ENCODE measurements at places on chromosomes 3 and 15.

- DNase-seq: peak; percentile 84
These were observed 740 bp upstream of the ZBTB47 start for GRCh38 chr3:42652611-42653302.

DNA sequence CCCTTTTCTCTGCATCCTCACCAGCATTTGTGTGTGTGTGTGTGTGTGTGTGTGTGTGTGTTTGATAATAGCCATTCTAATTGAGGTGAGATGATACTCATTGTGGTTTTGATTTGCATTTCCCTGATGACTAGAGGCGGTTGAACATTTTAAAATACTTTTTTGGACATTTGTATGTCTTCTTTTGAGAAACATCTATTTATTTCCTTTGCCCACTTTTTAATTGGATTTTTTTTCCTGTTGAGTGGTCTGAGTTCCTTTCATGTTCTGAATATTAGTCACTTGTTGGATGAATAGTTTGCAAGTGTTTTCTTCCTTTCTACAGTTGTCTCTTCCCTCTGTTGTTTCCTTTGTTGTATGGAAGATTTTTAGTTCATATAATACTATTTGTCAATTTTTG lies 54.3 kb upstream of the THSD4 start:
- peak; percentile 49 for DNase-seq

DNA sequence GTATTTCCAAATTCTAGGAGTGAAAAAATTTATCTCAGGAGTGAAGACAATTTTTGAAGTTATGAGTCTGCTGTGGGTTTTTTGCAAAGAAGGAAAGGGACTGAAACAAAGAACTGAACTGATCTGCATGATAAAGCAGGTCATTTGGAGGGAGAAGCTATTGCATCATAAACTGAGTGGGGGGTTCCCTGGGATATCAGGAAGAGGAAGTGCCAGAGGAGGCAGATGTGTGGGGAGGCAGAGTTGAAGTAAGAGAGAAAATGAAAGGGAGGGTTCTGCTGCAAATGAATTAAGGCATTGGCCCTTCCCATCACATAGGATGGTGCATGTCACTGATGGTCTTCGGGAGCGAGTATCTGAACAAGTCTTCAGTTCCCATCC lies 379.2 kb downstream of the VPS13C start:
- DNase-seq: no peak

GRCh38 chr15:99683000-99683670 lies 50.1 kb downstream of the LYSMD4 start:
- DNase-seq: peak; percentile 75

DNA sequence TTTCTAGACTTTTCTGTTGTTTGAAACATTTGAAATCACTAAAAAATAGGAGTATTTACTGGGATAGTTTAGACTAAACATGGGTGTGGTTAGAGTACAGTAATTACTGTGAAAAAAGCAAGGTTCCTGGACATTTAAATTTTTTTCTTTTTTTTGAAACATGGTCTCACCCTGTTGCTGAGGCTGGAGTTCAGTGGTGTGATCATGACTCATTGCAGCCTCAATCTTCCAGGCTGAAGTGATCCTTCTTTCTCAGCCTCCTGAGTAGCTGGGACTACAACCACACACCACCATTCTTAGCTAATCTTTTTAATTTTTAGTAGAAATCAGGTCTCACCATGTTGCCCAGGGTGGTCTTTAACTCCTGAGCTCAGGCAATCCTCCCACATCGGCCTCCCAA lies 20.4 kb upstream of the CELF6 start:
- no peak for DNase-seq

DNA sequence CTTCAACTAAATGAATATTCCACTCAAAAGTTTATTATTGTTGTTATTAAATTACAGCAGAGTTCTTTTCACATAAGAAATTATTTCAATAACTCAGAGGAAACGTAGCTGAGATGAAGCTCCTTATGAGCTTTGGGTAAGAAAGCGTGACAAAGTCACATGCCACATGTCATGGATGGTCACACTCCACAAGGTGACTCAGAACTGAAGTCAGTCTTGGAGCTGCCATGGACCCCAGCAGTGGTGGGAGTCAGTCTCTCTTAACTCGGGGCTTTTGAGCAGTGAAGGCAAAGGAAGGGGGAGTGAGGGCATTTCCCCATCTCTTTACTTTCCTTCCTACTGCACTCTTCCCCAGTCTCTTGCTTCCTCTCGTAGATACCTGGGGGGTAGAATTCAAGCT lies 87.5 kb upstream of the FAM3D start:
- DNase-seq: peak; percentile 5

DNA sequence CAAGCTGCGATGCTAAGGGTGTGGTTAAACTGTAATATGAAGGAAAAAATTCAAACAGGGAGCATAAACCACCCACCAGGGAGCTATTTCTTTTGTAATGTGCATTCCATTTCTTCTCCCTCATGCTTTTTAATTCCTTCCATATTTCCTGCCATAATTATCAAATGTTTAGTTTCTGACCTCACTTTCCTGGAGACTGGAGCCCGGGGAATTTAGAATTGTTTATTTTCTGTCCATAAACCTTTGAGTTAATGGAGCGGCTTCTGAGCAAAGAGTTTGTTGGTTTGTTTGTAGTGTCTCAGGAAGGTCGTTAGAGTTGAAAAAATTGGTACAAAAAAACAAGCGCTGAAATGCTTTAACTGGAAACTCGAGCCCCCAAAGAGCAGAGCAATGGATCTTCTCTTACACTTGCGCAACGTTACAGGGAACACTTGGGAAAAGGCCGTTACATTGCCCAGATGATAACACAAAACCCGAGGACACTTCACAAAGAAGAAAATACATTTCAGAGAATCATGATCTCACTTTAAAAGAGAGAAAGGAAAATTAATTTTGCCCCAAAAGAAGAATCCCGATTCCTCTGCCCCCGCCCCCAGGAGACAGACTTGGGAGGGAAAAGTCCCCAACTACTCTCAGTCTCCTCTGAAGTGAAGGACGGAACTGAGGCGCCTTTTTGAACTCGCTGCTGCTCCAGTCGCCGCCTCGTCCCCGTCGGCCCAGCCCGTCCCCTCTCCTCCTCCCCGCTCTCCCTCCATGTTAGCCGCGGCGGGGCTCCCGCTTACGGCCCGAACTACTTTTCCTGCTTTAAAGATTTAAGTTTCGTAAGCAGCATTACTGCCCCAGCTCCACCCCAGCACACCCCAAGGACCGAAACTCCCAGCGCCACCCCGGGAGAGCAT lies 842 bp downstream of the FSTL1 start:
- no peak for DNase-seq

GRCh38 chr3:119380697-119381096 lies 82.7 kb downstream of the TMEM39A start:
- no peak for DNase-seq

DNA sequence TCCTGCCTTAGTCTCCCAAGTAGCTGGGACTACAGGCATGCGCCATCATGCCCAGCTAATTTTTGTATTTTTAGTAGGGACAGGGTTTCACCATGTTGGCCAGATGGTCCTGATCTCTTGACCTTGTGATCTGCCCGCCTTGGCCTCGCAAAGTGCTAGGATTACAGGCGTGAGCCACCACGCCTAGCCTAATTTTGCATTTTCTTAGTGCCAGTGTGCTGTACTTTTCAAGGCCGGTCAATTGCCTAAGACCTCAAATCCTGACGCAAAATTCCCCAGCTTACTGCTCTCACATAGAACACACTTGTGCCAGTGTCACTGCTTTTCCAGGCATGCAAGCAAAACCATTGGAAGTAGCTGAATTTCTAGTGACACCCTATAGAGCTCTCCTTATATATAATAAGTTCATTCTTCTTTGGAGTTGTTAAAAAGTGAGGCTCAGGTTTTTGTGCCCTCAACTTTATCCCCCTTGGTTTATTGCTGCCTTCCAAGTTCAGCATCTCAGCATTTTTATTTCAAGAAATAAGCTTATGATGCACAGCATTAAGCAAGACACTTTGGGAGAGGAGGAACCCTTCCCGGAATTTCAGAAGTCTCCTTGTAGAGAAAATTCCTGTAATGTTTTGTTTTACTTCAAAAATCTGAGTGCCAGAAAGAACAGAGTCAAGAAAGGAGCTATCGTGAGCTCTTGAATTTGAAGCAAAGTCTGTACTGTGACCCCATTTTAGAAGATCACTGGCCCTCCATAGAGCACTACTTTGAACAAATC lies 93.2 kb downstream of the FILIP1L start:
- DNase-seq: no peak

DNA sequence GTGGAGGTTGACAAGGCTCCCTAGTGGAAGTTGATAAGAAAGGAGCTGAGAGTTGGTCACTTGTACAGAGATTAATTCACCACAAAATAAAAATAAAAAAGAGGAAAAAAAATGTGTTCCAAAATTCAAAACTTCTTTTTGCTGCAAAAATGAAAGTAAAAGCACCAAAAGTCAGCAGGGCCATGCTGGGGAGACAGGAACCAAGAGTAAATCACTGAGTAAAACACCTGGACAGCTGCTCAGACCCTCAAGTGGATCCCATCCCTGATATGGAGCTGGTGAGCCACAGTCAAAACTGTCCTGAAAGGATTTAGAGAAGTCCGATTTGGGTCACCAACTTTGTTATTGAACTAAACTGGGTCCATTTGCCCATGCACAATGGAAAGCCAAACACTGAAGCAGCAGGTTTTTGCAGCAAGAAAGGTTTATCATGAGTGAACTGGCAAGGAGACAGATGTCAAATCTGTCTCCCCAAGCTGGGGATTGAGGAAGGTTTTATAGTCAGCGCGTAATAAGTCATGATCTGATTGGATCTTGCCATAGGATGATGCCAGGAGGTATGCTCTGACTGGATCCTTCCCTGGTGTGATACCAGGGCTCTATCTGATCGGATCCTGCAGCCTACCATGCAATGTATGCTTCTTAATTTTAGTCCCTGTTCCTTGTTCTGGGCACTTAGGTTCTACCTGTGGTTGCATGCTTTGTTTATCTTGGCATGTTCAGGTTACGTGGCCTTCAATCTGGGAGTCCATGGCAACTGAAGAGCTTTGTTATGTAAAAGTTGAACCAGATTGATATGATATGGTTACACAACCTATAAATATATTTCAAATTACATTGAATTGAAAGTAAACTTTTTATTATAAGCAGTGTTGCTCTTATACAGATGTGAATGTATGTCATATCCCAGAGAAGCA lies 313.2 kb downstream of the POLQ start:
- DNase-seq: no peak

DNA sequence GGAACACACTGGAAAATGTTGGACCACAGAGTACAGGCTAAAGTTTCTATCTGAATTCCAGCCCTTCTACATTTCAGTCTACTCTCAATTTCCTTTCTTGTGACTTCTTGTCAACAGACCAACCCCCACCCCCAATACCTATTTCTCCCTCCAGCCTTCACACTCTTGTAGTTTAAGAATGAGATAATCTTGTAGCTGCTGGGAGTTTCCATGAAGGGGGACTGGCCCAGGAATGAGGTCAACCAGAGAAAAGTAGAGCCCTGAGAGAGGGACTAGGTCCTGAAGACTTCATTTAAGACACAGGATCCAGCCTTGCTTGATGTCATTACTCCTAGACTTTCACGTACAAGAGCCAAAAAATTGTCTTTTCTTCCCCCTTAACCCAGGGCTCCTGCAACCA lies 29.5 kb upstream of the FAM107A start:
- DNase-seq: peak; percentile 38

DNA sequence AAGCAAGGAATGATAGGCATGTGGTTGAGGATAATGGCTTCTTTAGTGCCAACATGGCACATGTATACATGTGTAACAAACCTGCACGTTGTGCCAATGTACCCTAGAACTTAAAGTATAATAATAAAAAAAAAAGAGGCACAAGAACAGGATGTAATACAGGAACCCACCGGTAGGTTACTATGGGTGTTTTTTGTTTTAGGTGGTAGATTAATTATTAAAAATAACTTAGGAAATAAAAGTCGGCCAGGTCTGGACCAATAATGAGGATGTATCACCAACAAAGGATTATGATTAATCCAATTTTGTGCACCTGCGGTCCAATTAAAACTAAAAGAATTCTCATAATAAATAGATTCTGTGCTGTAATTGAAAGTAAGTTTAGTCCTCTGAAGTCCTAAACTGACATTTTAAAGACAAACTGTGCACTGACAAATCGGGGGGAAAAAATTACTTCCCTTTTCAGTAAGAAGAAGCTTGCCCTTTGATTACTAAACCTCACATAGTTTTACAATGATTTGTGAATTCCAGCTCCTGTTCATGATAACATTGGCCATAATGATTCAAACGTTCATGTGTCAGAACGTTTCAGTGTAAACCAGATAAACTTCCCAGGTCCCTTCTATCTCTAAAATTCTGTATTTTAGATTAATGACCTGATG lies 62.2 kb downstream of the CASR start:
- DNase-seq: peak; percentile 71

DNA sequence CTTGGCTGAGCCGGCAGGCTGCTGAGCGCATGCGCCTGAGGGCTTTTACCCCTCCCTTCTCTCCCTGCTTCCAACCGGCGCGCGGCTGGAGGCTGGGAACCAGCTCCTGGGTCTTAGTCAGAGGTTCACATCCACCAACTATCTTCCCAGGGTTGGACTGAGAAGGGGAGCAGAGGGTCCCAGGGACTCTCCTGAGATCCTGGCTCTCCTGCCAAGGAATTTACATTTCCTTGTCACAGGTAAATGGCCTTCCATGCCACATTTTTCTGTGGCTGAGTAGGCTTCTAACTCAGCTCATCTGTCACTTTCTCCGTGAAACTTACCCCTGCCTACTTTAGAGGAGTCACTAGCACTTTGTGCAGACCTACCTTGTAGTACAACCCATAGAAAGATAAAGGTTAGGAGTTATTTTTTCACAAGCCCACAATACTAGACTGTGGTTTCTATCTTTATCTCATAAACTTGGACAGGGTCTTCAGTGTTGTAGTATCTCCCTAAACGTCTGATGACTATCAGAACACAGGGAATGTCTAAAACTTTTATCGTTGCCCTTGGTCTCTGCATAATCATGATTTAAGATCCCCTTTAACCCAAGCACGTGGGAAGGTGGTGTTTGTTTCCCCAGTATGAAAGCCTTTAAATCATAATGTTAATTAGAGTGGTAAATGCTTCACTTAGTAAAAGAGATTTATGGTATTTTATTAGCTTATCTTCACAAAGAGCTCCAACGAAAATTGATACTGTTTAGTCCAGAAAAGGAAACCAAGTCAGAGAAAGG lies 638 bp upstream of the TBC1D5 start:
- DNase-seq: no peak

DNA sequence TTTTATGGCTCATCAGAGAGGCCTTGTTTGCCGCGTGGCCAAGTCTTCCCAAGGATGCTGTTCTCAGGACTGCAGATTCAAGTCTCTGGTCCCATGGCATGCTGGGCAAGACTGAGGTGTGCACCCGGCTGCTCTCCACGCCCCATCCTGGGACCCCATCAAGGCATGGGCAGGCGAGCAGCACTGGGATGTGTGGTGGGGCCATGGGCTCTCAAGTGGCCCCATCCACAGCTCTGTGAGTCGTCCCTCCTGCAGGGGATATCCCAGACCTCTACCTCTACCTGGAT lies 13.1 kb upstream of the GP9 start:
- no peak for DNase-seq

- no peak for DNase-seq
These were observed 36.2 kb downstream of the ZNF589 start for GRCh38 chr3:48276911-48277641.

GRCh38 chr15:69921626-69922619 lies 175.8 kb downstream of the TLE3 start:
- DNase-seq: no peak

- DNase-seq: no peak
These were observed 32.7 kb downstream of the PTH1R start for GRCh38 chr3:46910166-46910760.

Data from renal cortical epithelial cell (primary cell).